Hippocampal formation (tissue), 2 donors: ENCODE measurements at places on chromosomes 13 and 19.

DNA sequence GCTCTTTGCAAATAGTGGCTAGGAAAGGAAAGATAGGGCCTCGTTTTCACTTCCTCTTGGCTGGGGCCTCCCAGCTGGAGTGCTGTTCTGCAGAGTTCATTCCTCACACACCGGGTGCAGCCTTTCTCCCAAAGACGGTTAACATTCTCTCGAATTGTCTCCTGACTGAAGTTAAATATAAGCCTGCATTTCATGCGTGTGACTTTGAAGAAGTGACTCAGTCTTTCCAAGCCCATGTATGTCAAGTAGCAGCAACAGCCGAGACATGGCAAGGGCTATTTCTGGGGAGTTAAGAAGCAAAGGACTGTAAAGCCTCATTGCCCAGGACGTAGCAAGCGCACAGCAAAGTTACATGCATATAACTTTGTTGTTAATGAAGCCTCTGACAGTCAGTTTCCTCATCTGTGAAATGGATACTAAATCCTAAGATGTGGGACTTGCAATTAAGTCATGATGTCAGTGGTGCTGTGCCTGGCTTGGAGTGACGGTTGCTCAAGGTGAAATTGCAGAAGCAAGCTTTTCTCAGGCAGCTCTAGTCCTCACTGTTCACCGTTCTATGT, 502.4 kb downstream of the MYO16 start:
- no peak for DNase-seq

GRCh38 chr19:45370410-45371204, at the start of gene ERCC2:
Gene ERCC2, minus strand, starts transcription at chr19:45370573. Its CDS starts 33 bp downstream, at chr19:45370540.
- DNase-seq: peak; percentile 95

DNA sequence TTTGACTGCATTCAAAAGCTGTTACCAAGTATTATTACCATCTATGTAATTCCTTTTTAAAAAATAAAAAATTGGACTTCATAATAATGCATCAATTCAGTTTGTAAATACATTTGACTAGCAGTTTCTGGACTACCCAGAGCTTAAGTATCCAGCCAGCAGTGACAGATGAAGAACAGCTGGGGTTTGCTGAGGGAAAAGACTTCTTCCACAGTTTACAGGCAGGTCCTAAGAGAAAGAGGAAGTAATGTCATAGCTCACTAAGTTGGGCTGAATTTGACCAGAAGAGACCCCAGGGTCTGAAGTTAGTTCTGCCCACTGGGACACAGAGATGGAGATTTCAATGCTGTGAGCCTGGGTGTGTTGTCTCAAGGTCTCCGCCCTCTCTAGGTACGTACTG, 96.4 kb downstream of the MBNL2 start:
- no peak for DNase-seq

DNA sequence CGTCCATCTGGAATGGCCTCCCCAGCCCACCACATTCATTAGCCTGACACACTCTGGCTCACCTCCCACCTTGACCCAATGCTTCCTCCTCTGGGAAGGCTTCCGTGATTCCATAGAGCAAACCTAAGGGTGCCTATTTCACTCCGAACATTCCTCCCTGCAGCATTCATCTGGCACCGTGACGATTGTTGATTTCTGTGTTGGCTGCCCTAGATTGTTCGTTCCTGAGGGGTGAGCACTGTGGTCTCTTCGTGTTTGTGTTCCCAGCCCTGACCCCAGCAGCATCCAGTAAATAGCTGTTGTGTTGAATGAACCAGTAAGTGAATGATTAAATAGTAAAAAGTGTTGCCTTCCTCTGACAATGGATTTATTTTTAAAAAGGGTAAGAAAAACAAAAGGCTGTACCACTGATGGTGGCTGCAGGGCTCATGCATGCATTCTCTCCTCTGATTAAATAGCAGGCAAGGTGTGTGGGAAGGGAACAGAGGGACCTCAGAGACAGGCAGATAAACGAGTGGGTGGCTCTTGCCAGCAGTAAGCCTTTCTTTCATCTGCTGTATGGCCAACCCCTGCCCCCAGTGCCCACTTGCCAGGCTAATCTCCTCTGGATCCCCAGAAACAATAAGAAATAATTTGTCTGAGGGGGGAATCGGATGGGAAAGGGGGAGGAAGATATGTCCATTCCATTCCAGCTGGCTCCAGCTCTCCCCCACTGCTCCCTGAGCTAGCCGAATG, 48.4 kb upstream of the CACNA1A start:
- DNase-seq: no peak

- DNase-seq: no peak
Measured at GRCh38 chr19:16375936-16376185, 51.2 kb downstream of the KLF2 start.

GRCh38 chr13:111256946-111257345, 63.5 kb upstream of the TEX29 start:
- no peak for DNase-seq

DNA sequence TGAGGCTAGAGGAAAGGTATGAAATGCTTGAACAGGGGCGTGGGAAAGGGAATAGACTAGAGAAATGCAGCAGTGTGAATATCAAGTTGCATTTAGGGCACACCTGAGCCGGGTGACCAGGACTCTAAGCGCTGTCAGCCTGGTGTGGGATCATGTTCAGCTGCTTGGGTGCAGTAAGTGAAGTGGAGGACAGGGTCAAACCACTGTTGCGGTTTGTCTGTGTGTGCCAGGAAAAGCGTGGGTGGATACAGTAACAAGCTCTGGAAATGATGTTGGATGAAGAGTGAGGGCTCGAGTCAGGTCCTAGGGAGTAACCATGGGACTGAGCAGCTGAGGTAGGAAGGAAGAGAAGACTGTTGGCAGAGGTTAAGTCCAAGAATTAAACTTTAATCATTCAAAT, 15.8 kb downstream of the DGKH start:
- DNase-seq: no peak

GRCh38 chr19:16259385-16260159, 61.9 kb downstream of the AP1M1 start:
- DNase-seq: no peak

DNA sequence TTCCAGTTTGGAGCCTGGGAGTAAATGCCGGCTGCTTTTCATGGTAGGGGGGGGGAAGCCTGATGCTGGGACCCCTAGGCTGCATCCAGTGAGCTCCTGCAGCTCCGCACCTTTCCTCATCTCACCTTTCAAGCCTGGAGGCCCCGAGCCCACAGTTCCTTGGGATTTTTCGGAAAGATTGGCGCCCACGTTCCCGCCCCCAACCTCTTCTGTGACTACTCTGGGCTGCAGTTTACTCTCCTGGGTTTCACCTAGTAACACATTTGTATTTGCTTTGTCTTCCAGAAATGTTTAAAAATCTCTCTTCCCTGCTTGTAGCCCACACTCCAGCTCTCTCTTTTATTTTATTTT, 51.9 kb upstream of the SPATA13 start:
- no peak for DNase-seq

DNA sequence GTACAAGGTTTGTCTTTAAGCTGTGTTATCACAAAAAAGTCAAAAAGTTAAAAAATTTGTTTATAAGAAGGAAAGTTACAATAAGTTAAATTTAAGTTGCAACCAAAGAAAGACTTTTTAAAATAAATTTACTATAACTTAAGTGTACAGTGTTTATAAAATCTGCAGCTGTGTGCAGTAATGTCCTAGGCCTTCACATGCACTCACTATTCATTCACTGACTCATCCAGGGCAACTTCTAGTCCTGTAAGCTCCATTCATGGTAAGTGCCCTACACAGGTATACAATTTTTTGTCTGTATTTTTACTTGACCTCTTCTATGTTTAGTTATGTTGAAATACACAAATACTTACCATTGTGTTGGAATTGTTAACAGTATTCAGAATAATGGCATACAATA, 667.9 kb upstream of the SLITRK5 start:
- no peak for DNase-seq

DNA sequence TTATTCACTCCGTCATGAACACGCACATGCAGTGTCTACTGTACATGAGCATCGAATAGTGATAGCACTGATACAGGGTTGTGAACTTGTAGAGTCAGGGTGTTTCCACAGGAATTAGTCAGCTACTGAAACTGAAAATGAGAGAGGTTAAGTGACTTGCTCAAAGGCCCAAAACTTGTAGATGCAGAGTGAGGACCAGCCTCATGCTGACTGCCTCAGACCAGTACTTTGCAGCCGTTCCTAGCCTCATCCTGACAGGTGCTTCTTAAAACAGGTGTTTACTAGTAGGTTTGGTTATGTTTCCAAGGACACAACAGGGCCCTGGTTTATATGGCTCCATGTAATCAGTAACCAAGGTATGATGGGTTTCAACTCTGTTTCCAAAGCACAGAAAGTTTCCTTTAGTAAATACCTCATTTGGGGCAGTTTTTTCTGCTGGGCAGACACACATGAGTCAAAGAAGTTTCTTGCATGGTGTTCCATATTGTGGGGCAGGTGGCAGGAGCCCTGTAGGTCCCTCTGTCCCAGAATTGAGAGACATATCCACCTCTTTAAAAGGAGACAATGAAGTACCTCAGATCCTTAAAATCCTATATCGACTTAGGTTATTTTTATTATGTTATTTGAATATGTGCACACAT, 16.0 kb downstream of the FGF9 start:
- no peak for DNase-seq

GRCh38 chr13:102863590-102863989, 17.8 kb downstream of the ERCC5 start:
- no peak for DNase-seq

- no peak for DNase-seq
Measured at GRCh38 chr19:53907193-53907581, 1.9 kb upstream of the CACNG7 start.

- no peak for DNase-seq
Measured at GRCh38 chr19:40081411-40081810, 9.3 kb downstream of the ZNF780A start.

GRCh38 chr13:20424949-20425348, 100.7 kb downstream of the CRYL1 start:
- DNase-seq: no peak

DNA sequence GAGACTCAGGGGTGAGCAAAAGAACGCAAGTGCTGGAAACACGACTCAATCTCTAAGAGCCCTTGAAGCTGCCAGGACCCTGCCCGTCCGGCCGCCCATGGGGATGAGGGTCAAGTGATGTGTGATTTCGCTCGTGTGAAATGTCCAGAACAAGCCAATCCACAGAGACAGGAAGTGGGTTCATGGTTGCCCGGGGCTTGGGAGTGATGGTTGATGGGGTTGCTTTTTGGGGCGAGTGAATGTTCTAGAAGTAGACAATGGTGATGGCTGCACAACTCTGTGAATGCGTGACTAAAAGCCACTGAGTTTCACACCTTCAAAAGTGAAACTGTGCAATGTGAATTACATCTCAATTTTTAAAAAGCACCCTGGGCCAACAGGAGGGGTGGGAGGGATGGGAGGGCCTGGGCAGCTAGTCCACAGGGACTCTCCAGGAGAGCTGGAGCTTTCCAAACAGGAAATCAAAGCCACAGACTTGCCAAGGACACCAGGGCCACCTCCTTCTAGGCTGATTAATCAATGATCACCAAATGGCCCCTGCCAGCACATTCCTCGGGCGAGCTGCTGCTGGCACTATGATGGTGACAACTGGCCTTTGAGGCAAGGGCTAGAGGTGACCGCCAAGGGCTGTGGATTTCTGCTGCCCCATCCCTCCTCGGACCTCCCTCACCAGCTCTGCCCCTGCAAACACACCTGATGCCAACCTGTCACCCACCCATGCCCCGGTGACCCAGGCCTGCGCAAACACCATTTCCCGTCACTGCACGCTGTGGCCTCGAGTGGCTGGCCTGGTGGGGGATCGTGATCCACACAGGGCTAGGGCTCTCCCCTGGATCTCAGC, 14.0 kb downstream of the DPP9 start:
- no peak for DNase-seq

GRCh38 chr19:18379803-18380747, 5.9 kb upstream of the GDF15 start:
- DNase-seq: no peak

GRCh38 chr19:40232479-40232878, 6.0 kb upstream of the CCNP start:
- DNase-seq: no peak

DNA sequence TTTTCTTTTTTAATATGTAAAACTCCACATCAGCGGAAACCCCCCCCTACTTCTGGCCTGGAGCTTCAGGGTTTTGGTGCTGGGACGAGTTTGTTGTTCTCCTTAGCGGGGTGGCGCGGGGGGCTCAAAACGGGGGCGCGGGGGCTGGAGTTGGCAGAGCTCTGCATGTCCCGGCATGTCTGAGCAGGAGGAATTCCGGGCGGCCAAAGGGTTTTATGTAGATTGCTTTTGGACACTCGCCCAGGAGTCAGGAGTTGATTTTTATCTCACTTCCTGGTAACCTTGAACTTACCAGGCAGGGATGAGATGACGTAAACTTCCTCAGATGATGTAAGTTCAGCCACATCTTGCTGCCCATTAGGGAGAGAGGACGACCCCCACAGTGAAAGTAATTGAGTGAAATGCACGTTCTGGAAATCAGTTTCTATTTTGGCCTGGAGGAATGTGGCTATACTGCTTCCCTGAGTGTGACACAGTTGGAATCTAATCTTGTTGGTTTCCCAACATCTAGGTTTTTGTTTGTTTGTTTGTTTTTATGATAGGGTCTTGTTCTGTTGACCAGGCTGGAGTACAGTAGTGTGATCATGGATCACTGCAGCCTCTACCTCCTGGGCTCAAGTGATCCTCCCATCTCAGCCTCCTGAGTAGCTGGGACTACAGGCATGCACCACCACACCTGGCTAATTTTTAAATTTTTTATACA, 21.0 kb upstream of the GDF15 start:
- no peak for DNase-seq

- no peak for DNase-seq
Measured at GRCh38 chr19:4215807-4216206, 13.5 kb upstream of the EBI3 start.

- no peak for DNase-seq
Measured at GRCh38 chr13:59413126-59413525, 750.6 kb downstream of the DIAPH3 start.

GRCh38 chr13:83232626-83233025, 649.6 kb downstream of the SLITRK1 start:
- no peak for DNase-seq

GRCh38 chr19:58059003-58059670, at the start of gene ZNF135:
Gene ZNF135, plus strand, starts transcription at chr19:58059282. Its CDS starts 721 bp downstream, at chr19:58060003.
- peak; percentile 82 for DNase-seq

DNA sequence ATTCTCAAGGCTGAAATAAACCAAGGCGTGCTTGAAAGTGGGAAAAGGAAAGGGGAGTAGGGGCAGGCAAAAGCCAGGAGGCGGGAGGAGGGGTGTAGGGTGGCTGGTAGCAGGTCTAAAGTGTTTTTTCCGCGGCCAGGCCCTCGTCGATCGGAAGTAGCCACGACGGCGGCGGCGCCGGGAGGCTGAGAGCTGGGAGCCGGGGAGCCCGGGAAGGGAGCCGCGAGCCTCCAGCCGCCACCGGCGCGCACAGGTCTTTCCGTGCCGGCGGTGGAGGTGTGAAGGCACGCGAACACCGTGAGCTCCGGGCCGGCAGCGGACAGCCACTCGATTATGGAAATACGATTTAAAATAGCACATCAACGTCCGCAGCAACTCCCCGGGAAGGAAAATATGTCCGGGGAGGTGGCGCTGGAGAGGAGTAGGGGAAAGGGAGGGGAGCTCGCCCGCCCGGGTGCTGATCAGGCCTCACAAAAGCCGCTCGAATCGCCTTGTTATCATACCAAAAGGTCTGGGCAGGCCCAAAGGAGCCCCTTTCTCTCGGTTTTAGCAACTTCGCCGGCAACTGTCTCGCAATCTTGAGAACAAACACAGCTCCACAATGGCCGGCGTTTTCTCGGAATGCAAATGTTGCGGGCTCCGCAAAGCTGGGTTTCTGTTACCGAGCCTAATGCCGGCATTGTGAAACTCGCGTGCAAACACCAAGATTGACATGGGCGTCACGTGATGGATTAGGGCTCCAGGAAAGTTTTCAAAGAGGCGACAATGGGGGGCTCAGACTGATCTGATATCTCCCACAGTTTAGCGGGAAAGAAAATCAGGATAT, 2.9 kb upstream of the PCDH8 start:
- no peak for DNase-seq

GRCh38 chr13:50616101-50616500, 227.4 kb downstream of the DLEU7 start:
- DNase-seq: no peak
